Activated CD4-positive, CD25-positive, alpha-beta regulatory T cell treated with anti-CD3 and anti-CD28 coated beads, Interleukin-2, amount 50 U/mL, for 16 hours (primary cell): ENCODE measurements at places on chromosomes 12 and 14.

DNA sequence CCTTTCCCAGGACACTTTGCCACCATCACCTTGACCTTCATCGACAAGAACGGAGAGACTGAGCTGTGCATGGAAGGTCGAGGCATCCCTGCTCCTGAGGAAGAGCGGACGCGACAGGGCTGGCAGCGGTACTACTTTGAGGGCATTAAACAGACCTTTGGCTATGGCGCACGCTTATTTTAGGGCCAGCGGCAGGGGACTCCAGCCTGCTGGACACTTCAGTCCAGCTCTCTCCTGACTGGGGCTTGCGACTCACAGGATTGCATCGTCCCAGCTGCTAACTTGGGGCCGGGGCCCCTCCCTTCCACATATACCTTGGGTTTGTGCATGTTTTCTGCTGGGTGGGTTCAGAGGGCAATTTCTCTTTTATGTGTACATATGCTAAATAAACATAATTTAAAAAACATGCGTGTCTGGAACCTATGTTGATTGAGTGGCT lies 11.2 kb downstream of the AHSA1 start:
- DNase-seq = no peak

- DNase-seq = no peak
Measured at GRCh38 chr12:48106681-48107613, 1.1 kb upstream of the SENP1 start.

DNA sequence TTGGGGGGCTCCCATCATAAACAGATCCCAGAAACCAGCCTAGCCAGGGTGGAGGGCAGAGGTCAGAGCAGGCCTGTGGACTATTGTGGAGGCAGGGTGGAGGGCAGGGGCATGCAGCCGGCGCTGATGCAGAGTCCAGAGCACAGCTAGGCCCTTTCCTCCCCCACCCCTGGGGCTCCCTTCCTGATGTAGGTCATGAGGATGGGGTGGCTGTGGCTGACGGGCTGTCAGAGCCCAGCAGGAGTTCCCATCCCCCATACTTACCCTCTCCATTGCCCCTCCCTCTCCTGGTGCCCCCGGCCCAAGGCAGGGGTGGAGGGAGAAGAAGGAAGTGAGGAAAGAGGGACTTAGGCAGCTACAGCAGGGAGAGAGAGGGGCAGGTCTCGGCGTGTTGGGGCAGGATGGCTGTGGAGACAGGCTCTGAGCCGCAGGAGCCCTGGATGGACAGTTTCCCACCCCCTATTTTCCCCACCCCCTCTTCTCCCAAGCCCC lies 5.7 kb upstream of the ZNF385A start:
- no peak for DNase-seq

- DNase-seq = no peak
Measured at GRCh38 chr12:16350682-16351081, 3.2 kb downstream of the MGST1 start.

GRCh38 chr14:91342206-91342760 lies 75.3 kb downstream of the CCDC88C start:
- DNase-seq = no peak

DNA sequence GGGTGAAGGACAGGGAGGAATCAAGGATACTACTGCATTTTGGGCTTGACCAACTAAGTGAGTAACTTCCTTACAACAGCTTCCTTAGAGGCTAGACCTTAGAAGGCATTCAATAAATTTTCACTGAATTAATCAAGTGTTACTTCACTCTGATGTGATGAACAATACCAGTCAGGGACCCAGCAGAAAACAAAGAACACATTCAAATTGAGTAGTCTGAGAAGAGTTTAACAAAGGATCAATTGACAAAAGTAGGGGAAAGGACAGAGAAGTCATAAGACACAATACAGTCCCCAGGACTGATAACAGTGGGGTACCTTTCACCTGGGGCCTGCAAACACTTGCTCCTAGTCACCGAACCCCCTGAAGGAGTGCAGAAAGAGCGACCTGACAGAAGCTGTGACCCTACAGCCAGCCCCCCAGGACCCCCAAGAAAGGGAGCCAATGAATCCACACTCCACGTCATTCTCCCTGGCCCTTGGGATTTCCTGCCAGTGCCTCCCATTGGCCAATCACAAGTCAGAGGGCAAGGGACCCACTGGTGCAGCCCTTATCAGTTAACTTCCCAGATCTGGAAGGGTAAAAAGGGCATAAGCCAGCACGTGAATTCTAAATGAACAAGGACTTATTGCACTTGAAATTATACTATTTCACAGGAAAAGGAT lies 6.9 kb downstream of the ANAPC5 start:
- no peak for DNase-seq

- no peak for DNase-seq
Measured at GRCh38 chr14:104817930-104818713, 17.2 kb downstream of the ZBTB42 start.

- no peak for DNase-seq
Measured at GRCh38 chr14:102775855-102776760, 1.1 kb upstream of the TRAF3 start.

DNA sequence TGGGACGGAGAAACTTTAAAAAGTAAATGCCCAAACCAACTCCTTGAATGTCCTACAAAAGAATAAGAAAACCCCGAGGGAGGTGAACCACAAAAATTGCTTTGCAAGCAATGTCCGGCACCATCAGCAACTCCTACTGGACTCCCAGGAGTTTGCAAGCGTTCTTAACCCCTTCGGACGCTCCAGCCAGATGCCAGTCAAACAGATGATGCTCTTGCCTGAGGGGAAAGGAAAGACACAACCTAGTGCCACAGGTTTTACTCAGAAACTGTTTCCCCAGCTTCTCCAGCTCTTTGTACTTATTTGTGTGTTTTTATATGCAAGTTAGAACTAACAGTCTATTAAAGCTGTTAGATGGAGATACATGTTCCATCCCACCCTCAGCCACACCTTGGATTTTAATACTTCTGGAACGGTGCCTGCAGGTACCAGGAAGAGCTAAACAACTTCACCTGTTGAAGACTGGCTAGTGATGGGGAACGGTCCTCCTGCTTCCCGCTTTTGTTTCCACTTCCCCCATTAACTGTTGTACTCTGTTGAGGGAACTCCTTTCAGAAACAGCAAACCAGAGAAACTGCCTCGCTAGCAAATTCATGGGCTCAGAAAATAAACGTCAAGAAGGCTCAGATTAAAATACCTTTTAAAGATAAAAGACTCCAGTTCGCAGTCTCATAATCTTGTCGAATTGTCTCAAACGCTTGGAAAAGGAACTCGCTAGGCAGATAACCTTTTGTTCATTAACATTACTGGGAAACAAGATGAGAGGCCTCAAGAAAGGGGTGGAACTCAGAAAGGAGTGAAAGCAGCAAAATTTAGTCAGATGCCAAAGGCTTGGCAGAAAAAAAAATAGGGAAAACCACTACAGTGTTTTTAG lies 1.1 kb upstream of the FERMT2 start:
- DNase-seq = no peak

- DNase-seq = no peak
Measured at GRCh38 chr12:30837595-30837994, 82.8 kb upstream of the CAPRIN2 start.

DNA sequence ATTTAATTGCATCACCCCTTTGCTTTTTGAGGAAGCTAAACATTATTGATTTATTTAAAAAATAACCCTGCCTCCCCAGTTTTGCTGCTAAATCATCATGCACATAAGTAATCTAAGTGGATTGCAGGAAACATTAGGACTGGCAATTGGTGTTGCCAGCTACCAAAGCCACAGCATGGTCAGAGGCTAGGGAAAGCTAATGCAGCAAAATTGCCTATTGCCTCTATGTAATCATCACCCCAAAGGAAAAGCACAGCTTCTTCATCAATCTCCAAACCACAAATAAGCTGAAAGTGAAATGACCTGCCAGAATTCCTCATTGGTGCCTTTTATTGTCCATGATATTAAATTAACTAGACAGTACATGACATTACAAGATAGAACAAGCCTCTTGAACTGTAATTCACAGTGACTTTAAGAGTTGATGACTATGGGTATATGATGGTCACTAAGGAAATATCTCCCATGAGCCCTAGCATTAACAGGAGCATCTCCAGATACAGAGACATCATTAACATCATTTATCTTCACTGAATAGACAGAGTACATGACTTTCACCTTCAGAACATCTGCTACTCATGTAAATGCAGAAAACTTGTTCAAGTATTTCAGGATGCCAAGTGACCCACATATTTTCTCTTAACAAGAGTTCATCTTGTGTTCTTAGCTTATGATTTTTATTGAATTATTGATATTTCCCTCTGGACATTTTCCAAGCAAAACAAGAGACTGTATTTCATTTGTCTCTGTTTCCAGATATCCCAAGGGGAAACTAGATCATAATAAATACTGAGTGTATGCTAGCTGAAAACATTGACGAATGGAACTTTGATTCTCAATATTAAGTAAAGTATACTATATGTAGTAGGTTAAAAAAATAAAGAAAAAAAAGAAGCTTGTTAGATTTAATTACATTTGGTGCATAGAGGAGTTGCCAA lies 29.4 kb downstream of the PTPRR start:
- DNase-seq = no peak

DNA sequence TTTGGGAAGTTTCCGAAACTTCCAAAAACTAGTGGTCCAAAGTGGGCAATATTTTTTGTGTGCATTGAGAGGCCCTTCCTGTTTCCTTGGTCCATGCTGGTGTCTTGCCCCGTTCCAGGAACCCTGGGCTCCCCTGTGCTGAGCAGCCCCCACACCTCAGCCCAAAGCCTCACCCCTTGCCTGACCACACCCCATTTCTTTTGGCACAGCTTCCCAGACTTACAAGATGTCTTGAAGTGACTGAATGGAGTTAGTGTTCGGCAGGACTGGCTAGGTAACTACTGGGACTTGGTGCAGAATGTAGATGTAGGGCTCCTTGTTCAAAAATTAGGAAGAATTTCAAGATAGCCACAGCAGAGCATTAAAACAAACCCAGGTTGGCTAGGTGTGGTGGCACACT lies 68.6 kb downstream of the ETV6 start:
- no peak for DNase-seq

DNA sequence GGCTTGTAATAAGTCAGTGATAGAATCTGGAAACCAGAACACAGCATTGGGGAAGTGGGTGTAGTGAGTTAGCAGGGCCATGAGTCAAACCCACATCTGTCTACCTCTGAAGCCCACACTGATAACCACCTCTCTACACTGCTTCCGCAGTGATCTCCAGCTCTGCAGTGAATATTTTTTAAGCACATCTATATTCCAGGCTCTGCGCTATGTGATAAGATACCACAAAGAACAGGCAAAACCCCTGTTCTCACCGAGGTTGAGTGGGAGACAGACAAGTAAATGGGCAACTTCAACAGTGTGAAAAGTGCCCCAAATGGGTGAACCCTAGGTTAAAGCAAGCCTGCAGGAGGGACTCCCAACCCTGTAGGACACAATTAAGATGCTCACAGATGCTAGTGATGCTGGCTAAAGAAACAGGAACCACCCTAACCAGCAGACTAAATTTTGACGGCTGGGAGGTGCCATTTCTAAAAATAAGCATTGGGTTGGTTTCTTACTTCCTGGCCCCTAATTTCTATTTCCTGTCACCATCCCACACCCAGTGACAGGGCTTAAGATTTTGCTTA lies 375.0 kb downstream of the DPF3 start:
- DNase-seq = no peak

DNA sequence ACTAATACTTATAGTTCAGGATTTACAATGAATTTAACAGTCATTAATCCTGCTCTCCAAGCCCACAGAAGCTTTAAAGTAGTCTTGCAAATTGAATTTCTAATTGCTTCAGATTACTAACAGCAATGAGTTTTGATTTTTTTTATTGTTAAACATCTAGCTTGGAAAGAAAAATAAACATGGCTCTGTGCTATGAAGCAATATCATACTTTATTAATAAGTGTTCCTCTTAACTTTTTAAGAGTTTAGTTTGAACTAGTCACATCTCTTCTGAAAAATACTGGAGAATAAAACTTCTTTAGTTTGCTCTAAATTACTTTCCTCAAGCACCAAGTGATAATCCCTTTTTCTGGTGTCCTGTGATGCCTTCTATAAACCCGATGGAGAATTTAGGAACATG lies 250.2 kb downstream of the TRHDE start:
- no peak for DNase-seq

DNA sequence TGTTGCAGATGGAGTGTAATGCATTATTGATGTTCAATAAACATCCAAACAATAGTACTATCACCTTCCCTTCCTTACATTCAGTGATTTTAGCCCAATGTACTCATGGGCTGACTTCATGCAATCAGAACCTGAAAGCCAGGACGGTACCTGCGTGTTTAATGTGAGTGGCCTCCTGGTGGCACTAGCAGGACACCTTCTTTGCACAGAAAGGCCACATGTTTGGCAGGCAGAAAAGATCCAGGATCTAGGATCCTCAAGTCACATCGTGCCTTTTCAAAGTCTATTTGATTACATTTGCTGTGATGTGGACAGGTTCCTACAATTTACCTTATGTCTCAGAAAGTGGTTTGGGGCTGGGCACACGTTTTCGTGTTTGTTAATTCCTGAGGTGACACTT lies 82.9 kb downstream of the NEDD1 start:
- DNase-seq = no peak

DNA sequence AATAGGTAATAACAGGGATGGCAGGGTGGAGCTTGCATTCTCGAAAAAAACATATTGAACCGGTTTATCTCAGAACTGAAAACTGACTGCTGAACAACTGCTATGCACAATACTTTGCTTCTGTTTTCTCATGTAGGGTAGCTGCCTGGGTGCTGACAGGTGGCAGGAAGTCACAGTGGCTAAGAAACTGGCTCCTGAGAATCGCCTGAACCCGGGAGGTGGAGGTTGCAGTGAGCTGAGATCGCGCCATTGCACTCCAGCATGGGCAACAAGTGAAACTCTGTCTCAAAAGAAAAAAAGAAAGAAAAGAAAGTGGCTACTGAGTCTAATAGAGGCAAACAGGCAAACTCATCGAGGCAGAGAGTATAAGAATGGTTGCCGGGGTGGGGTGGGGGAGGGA lies 113.1 kb downstream of the CCDC60 start:
- no peak for DNase-seq

GRCh38 chr14:43914041-43914693 lies 592.9 kb downstream of the FSCB start:
- no peak for DNase-seq

DNA sequence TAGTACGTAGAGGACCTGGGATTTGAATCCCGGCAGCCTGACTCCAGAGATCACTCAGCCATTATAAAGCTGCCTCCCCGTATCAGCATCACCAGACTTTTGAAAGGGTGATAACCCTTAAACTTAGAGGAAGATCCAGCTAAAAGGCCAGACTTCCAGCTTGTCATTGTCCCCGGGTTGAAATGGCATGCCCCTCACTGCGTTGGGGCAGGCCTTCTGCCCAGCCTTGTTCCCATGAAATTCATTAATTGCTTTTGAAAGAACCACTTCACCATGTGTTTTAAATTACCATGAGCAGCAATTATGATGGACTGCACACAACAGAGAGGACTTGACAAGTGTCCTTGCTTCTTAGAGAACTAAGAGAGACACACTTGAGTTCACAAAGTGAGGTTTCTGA lies 269.6 kb upstream of the CRY1 start:
- no peak for DNase-seq

DNA sequence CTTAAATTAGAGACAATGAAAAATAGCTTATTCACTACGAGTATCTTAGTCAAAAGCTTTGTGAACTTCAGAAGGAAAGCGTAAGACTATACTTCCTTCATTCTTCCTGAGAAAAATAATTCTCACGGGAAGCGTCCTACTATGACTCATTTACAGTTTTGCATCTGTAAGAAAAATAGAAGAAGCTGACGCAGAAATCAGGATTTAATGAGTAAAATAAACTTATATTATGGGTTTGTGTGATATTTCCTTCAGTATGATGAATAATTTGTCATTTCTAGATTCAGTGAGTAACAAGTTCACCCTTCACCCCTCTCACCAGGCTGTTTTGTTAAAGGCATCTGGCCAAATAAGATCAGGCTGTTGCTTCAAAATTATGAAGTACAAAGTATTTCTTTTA lies 17.8 kb upstream of the PDE3A start:
- no peak for DNase-seq
